ENCODE measurements at places on chromosomes 16 and 17.

DNA sequence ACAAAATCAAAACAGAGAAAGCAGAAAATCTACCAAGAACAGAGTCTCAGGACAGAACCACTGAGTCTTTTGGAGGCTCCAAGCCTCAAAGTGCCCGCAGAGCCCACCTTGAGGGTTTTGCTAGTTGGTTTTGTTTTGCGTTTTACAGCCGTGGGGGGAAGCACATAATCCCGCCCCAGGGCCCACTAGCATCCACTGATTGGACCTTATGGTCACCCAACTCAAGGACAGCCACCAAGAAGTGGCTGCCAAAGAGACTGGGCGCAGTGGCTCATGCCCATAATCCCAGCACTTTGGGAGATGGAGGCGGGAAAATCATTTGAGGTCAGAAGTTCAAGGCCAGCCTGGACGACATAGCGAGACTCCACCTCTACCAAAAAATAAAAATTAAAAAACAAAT is 9.9 kb downstream of the ALOX15B start:
- DNase-seq: no peak

GRCh38 chr17:44389723-44390202 is 314 bp upstream of the ITGA2B start:
- DNase-seq: no peak

DNA sequence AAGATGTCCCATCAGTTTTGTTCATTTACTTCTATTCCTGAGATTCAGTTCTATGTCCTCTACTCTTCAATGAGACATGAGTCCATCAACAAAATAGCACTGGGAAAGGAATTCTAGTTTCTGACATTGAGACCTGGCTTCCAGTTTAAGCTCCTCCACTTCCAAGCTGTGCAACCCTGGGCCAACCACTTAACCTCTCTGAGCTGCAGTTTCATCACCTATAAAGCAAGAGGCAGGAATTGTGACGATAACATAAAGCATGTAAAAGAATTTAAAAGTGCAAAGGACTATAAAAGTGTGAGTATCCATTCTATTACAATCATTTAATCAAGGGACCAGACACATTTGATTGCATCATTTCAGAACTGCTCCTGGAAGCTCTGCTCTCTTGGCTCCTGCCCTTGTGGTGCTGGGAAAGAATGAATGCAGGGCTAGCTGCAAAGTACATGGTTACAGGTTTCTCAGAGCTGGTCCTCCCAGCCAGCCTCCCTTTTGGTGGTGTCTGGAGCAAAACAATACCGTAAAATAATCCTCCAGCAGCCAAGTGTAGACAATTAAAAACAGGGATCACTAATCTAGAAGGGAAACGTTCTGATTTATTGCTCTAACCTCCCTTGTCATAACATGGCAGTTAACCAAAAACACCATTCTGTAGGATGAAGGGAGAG is 113.9 kb downstream of the VPS53 start:
- no peak for DNase-seq

GRCh38 chr17:82517230-82517865 is 2.2 kb upstream of the FOXK2 start:
- no peak for DNase-seq

DNA sequence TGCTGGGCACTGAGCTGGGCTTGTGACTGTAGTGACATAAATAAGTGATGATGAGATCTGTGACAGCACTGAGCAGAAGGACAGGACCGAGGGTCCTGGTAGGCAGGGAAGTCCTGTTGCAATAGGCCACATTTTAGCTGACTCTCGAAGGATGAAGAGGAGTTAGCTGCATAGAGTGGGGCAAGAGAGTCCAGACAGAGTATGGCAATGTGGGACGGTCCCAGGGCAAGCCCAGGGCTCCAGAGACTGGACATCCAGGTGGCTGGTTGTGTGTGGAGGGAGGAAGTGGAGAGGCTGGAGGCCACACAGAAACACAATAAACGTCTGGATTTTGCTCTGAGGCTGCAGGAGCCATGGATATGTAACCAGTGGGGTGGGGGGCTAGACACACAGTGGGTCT is 64.5 kb upstream of the ZNF423 start:
- DNase-seq: no peak

DNA sequence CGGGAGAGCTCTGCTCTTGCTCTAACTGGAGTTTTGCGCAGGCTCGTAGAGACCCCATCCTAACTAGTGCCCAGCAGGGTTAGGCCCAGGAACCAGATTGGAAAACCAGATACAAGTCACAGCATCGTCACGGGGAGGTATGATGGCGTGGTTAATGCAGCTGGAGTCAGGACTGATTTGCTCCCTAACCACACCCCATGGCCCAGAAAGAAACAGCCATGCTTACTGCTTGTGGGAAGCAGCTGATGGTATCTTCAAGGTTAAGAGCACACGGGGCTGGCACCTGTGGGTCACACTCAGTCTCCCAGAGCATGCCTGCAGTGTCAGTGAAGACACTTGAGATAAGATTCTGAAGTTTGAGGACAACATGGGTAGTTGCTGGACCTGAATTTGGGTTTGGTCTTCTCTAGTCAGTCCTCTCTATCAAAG is 60.2 kb downstream of the WIPI1 start:
- DNase-seq: no peak

GRCh38 chr16:2008631-2009163 is 924 bp downstream of the ZNF598 start:
- peak; percentile 62 for DNase-seq

DNA sequence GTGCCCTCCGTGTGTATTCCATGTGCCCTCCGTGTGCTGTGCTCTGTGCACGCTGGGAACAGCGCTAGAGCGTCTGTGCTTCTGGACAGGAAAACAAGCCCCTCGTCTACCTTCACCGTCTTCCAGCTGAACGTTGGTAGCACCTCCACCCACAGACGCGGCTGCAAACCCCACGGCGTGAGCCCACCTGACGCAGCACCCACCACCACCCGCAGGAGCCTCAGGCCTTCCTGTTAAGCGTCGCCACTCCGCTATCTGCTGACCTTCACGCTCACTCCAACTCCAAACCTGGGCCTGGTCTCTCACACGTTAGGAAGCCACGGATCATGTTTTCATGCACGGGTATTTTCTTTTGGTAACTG is 56.6 kb downstream of the ENGASE start:
- DNase-seq: no peak

- no peak for DNase-seq
Measured at GRCh38 chr16:11410376-11411058, 65.3 kb downstream of the RMI2 start.

- DNase-seq: no peak
Measured at GRCh38 chr16:66617010-66617434, 12.5 kb downstream of the CMTM3 start.

GRCh38 chr17:6070430-6070912 is 292 bp downstream of the WSCD1 start:
- no peak for DNase-seq

DNA sequence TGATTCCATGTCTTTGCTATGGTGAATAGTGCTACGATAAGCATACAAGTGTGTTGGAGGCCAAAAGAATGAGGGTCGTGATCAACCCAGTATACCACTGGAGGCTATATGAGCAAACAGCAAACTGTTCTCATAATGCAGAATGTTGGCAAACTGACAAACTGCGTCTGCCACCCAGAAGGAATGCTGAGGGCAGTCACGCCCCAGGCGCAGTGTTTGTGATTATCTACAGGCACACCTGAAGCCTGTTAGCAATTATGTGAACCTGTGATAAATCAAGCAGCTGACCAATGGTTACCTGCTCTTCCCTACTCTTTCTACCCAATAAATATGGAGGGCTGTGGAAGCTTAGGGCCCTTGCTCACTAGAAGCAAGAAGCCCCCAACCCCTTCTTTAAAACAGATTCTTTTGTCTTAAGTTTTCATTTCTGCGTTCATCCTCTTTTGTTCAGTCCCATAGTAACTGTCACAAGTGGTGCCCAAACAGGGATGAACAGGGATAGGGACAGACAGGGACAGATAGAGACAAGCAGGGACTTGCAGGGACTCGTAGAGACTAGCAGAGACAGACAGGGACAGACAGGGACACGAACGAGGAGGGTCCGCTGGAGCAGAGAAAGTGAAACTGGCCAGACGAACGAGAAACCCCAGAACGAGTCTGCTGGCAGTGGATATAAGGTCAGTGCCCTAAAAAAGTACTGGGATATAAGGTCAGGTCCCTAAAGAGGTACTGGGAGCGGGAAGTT is 25.1 kb downstream of the CD300LG start:
- no peak for DNase-seq

- peak; percentile 86 for DNase-seq
Measured at GRCh38 chr16:11079652-11080187, 135.4 kb downstream of the CLEC16A start.

GRCh38 chr16:20946015-20946629 is 45.6 kb downstream of the LYRM1 start:
- DNase-seq: no peak

DNA sequence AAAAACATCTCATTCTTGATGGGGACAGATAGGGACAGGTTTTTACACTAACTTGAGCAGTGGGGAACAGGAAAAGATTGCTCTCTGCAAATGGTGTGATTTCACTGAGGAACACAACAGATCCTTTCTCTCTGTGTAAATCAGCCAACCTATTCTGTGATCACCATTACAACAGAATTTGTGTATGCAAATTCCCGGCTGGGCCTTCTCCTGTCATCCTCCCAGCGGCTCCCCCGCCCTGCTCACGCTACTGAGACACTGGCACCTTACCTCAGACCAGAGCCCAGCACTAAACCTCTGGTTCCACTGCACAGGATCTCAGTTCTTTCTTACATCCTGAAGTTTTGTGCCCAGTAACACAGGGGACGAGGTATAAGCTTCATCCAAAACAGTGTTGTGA is 97.0 kb upstream of the FA2H start:
- no peak for DNase-seq

Measured in hepatic stellate cell (primary cell).